ENCODE measurements at places on chromosomes 13 and 19.

GRCh38 chr19:5624018-5624663, 1.3 kb downstream of the SAFB start:
- no peak for DNase-seq
- peaks cover 6% of the 10 kb centered on the region for H3K36me3 ChIP-seq
- H3K27ac ChIP-seq = peak overlapping the region; percentile 100
- H3K4me3 ChIP-seq = peak overlapping the region; percentile 100

- peaks cover 3% of the 10 kb centered on the region for H3K4me1 ChIP-seq
- no peak for DNase-seq
- no peak overlapping the region for H3K4me3 ChIP-seq
- H3K36me3 ChIP-seq = no peaks in the 10 kb centered on the region
- H3K27ac ChIP-seq = no peak overlapping the region
These were observed 5.3 kb upstream of the ZNF497 start for GRCh38 chr19:58367698-58368454.

- H3K4me3 ChIP-seq = peak overlapping the region; percentile 91
- peak; percentile 65 for DNase-seq
- peaks cover 34% of the 10 kb centered on the region for H3K4me1 ChIP-seq
- no peaks in the 10 kb centered on the region for H3K27me3 ChIP-seq
- H3K27ac ChIP-seq = peak overlapping the region; percentile 95
- H3K36me3 ChIP-seq = peaks cover 1% of the 10 kb centered on the region
These were observed 375 bp downstream of the ANKRD10 start for GRCh38 chr13:110914331-110915056.

- peaks cover 24% of the 10 kb centered on the region for H3K4me1 ChIP-seq
- H3K4me3 ChIP-seq = no peak overlapping the region
- no peaks in the 10 kb centered on the region for H3K27me3 ChIP-seq
These were observed 58.4 kb upstream of the C13orf46 start for GRCh38 chr13:114032126-114032799.

GRCh38 chr13:95181586-95181985, 119.7 kb downstream of the ABCC4 start:
- H3K4me1 ChIP-seq = peaks cover 29% of the 10 kb centered on the region
- H3K27ac ChIP-seq = no peak overlapping the region
- H3K4me3 ChIP-seq = peak overlapping the region; percentile 4
- H3K27me3 ChIP-seq = no peaks in the 10 kb centered on the region
- peaks cover 2% of the 10 kb centered on the region for H3K36me3 ChIP-seq

- H3K4me3 ChIP-seq = no peak overlapping the region
- no peak for DNase-seq
- H3K27ac ChIP-seq = no peak overlapping the region
- H3K27me3 ChIP-seq = peaks cover 14% of the 10 kb centered on the region
These were observed 214.1 kb upstream of the KL start for GRCh38 chr13:32802159-32802558.

- H3K27me3 ChIP-seq = peaks cover 5% of the 10 kb centered on the region
- H3K27ac ChIP-seq = no peak overlapping the region
- H3K4me1 ChIP-seq = no peaks in the 10 kb centered on the region
- peaks cover 2% of the 10 kb centered on the region for H3K36me3 ChIP-seq
These were observed 97.2 kb upstream of the EDNRB start for GRCh38 chr13:78015782-78016181.

GRCh38 chr19:18834644-18834984, 2.9 kb downstream of the UPF1 start:
- peaks cover 2% of the 10 kb centered on the region for H3K36me3 ChIP-seq
- H3K4me3 ChIP-seq = peak overlapping the region; percentile 95
- peaks cover 46% of the 10 kb centered on the region for H3K4me1 ChIP-seq
- no peaks in the 10 kb centered on the region for H3K27me3 ChIP-seq
- no peak for DNase-seq

DNA sequence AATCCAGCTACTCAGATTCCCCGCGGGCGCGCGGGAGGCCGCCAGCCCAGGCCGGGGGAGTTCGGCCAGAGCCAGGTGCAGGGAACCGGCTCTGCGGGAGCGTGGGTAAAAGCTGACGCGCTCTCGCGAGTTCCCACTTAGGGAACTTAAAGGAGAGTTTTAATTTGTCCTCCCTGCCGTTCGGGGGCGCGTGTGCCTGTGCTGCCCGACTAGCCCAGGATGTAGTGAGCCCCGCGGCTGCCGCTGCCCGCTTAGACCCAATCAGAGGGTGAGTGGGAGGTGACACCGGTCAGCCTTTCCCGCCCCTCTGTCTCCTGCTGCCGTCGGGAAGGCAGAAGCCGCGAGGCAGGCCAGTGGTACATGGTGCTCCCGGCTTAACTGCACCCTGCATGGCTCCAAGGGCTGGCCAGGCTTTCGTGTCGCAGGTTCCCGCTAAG, 36.0 kb upstream of the NEK3 start:
- H3K27me3 ChIP-seq = no peaks in the 10 kb centered on the region
- H3K4me1 ChIP-seq = peaks cover 14% of the 10 kb centered on the region
- peak overlapping the region; percentile 98 for H3K27ac ChIP-seq
- no peaks in the 10 kb centered on the region for H3K36me3 ChIP-seq
